Right renal cortex interstitium (tissue), 3 donors: ENCODE measurements at places on chromosomes 16 and 17. TPM values are rescaled to one million over a fixed set of nuclear protein-coding genes. Genes with fewer than 3 reads are reported as not detected.

The KCNH4 gene
- not detected for polyA plus RNA-seq

The SULT1A4 gene
- polyA plus RNA-seq, result 11.7 TPM

DNA sequence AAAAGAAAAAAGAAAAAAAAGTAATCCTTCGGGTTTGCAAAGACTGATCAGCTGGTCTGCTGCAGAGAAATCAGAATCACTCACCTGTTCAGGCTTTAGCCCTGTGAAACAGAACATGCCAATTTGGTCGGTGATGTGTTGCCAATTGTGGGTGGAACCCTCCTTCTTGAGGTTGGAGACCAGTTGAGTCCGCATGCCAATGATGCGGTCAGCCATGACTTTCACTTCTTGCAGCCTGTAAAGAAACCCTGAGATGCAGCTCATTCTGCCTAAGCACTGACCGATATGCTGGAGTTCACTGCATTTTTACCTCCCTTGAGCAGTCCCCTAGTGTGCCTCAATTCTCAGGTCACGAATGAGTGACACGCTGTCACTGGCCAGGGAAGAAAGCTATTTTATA, 24.8 kb upstream of the SLC38A7 start:
- DNase-seq, result peak; percentile 29

DNA sequence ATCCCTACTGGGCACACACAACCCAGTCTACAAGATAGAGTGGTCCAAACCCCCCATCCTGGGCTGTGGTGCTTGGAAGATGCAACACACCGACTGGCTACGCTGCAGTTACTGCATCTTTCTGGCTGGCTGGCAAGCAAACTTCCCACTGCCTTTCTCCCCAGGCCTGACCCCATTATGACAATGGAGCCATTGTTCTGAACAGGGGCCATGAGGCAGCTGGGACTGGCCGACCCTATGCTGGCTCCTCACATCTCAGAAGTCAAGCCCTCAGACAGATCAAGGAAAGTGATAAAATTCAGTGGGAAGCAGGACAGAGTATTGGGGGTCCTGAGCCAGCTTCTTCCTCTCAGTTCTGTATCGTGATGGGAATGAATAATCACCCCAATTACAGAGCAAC, 364.1 kb upstream of the ASIC2 start:
- DNase-seq, result no peak

DNA sequence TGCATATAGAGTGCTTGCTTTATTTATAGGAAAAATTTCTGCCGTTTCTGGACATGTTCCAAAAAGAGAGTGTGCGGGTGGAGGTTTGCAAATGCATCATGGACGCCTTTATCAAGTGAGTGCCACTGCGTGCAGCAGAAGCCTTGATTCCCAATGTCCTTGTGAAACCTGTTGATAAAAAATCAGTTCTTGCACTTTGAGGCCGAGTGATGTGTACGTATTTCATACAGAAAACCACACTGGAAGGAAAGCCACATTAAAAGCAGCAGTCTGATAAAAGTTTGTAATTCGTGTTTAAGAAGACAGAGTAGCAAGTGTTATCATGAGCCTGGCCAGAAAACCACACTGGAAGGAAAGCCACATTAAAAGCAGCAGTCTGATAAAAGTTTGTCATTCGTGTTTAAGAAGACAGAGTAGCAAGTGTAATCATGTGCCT, 78.0 kb downstream of the KNOP1 start:
- no peak for DNase-seq

GRCh38 chr17:74922694-74923537, at the start of gene USH1G:
TSS of gene USH1G (minus strand) at chr17:74923255. CDS start at chr17:74923073, 182 bp downstream.
- DNase-seq, result no peak

GRCh38 chr16:31347445-31347844, 7.5 kb upstream of the ITGAX start:
- DNase-seq, result no peak

DNA sequence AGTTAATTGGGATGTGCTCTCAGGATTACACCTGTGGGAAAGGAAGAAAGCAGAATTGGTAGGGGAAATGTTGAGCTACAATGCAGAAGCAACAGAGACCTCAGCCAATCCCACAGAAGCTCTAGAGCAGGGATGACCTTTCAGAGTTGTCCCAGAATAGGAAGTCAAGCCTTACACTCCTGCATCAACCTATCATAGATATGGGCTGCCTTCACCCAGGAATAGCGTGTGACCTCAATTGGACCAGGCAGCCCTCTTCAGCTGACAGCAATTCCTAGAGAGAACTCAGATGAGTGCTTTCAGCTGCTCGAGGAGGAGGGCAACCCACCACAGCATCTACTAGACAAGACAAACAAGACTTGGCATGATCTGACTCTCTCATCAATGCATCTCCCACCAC, 189.7 kb downstream of the TMEM132E start:
- no peak for DNase-seq

DNA sequence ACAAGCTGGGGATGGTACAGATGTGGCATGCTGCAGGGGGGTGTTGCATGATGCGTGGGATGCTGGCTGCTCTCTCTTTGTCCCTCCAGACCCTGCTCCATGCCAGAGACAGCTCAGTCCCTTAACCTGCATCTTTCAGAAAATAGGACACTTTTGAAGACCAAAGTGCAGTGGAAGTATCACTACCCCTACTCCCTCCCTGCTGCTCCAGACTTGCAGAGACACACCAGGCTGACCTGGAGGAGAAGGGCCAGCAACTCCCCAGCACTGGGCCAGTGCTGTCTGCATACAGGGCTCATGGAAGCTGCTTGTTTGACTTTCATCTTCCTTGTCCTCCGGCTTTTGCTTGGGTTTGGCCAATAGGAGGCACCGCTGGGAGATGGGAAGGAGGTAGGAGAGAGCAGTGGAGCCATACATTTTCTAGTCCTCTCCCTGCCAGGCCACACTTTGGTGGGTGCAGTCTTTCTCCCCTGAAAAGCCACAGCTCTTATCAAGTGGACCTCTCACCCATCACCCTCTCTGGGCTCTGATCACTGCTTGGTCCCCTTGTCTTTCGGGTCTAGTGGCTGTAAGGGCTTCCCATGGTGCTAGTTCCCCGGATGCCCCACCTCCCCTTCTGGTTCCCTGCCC, 46.1 kb upstream of the NKD1 start:
- DNase-seq, result no peak
